ENCODE measurements at places on chromosomes 11 and 22.

DNA sequence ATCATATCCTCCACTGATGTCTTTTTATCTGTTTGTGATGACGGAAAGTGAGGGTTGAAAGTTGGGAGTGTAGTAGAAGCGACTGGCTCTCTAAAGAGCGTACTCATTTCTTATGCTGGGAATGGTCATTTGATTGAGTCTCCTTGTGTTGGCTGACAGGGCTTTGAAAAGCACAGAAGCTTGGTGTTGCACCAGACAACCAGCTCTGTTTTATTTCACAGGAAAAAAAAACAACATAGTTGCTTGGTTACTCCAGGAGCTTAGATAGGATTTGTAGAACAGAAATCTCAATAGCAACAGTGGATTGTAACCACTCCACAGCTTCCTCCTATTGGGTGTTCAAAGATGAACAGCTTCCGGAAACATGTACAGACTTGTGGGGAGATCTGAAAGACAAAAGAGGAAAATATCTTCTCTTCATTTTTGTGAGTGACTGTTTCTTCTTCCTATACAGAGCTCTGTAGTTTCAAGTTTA lies 2.7 kb downstream of the RBM14 start:
- DNase-seq = peak; percentile 51

DNA sequence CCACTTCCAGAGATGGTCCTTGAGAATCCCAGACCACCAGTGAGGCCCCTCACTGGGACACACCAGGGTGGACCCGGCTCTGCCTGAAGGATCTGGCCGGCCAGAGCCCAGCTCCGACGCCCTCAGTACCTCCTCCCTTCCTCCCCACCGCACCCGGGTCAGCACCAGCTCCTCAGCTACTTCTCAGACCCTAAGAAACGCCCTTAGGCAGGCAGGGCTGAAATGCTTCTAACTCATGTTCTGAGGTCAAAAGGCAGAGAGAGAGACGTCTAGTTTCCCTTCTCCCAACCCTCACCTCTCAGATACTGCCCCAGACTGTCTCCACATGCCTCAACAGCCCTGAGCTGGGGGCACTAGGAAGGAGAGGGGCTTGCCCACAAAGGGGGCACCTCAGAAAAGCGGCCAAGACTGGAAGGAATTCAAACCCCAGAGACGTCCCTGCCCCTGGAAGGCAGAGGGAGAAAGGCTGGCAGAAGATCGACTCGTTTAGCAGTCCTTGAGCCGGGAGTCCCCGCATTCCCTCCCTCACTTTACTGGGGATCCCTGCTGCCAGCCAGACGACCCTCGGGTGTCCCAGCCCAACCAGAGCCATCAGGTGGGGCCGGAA lies 539 bp downstream of the USH1C start:
- no peak for DNase-seq

GRCh38 chr11:78192223-78192719 lies 3.6 kb downstream of the USP35 start:
- DNase-seq = no peak

- DNase-seq = peak; percentile 80
Measured at GRCh38 chr22:40922484-40923303, 28.5 kb upstream of the RBX1 start.

DNA sequence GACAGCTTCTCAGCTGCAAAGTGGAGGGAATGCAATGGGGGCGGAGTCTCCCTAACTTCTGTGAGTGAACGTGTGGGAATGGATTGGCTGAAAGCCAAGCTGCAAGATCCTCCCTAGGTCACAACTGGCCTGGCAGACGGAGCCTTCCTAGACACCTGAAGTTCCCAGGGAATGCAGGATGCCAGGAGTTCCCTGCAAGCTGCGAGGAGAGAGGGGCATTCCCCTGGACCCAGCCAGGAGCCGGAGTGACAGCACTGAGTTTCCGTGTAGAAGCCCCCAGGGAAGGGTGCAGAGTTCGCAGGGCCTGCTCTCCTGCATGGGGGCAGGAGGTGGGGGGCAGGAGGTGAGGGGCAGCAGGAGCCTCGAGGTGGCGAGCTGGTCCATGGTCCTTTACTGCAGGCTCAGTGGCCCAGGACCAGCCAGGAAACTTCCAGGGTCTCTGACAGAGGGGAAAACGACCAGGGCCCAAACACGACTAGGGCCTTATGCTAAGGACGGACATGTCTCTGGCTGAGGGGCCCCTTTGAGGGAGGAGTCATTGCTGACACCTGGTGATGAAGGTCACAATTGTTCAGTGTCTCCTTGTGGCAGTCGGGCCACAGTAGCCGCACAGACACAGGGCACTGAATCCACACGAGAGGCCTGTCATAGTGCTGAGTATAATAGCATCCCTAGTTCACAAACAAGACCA lies 141.4 kb downstream of the FBXO7 start:
- DNase-seq = no peak

GRCh38 chr11:108875134-108875533 lies 210.3 kb downstream of the DDX10 start:
- no peak for DNase-seq

GRCh38 chr11:129061492-129062230 lies 119.0 kb upstream of the TP53AIP1 start:
- DNase-seq = no peak

GRCh38 chr11:45828996-45829395 lies 18.3 kb upstream of the CRY2 start:
- no peak for DNase-seq

DNA sequence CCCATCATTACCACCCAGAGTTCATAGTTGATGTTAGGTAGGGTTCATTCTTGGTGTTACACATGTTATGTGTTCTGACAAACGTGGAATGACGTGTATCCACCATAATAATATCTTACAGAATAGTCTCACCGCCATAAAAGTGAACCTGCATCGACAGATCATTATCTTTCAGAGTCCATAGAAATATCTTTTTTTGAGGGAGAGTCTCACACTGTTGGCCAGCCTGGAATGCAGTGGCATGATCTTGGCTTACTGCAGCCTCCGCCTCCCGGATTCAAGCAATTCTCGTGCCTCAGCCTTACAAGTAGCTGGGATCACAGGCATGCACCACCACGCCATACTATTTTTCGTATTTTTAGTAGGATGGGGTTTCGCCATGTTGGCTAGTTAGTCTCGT lies 113.9 kb downstream of the BCR start:
- DNase-seq = no peak

GRCh38 chr22:44023404-44024287 lies 456 bp upstream of the PARVB start:
- DNase-seq = peak; percentile 67

- DNase-seq = no peak
Measured at GRCh38 chr11:12402025-12402424, 24.7 kb downstream of the PARVA start.
